Upper lobe of left lung (tissue), 6 donors: ENCODE measurements at places on chromosomes 7 and 10.

DNA sequence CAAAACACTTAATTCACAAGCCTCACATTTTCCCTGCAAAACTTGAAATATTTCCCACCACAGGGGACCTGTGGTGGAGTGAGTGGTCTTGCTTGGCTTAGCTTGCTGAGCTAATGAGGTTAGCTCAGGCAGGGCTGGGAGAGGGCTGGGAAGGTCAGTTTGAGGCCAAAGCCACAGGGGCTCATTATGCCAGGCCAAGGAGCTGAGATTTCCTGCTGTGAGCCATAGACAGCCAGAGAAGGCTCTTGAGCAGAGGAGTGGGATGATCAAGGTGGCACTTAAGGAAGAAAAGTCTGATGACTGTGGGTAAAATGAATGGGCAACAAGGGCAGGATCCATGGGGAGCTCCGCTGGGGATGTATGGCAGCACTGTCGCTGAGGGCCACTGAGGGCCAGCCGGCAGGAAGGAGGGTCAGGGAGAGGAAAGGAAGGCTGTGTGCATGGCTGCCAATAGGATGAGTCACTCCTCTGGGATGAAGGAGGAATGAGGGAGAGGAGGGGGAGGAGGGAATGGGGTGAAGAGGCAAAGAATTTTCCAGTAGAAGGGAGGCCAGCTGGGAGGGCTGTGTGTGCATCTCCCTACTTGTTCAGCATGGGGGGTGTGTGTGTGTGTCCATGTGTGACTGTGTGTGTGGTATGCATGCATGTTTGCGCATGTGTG, 18.7 kb upstream of the ZNF488 start:
- no peaks in the 10 kb centered on the region for H3K27me3 ChIP-seq
- peaks cover 4% of the 10 kb centered on the region for H3K4me1 ChIP-seq
- no peak overlapping the region for H3K27ac ChIP-seq
- DNase-seq, result no peak

DNA sequence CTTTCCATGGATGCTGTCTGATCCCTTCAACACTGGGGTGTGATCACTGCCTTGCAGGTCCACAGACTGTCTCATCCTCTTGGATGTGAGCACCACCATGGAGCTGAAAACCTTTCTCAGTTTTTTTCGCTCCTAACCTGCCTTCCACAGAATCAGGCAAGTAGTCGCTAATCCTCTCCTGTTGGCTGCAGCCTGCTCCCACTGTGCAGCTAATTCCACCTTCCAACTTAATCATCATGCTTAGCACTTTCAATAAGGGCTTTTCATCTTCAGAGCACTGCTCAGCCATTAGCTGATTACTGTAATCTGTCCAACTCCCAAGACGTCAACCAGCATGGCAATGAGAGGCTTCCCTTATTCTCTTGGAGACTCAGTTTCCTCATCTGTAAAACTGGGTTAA, 15.1 kb upstream of the CDH23 start:
- H3K4me1 ChIP-seq, result peaks cover 9% of the 10 kb centered on the region
- no peaks in the 10 kb centered on the region for H3K36me3 ChIP-seq
- DNase-seq, result no peak
- no peak overlapping the region for H3K27ac ChIP-seq

DNA sequence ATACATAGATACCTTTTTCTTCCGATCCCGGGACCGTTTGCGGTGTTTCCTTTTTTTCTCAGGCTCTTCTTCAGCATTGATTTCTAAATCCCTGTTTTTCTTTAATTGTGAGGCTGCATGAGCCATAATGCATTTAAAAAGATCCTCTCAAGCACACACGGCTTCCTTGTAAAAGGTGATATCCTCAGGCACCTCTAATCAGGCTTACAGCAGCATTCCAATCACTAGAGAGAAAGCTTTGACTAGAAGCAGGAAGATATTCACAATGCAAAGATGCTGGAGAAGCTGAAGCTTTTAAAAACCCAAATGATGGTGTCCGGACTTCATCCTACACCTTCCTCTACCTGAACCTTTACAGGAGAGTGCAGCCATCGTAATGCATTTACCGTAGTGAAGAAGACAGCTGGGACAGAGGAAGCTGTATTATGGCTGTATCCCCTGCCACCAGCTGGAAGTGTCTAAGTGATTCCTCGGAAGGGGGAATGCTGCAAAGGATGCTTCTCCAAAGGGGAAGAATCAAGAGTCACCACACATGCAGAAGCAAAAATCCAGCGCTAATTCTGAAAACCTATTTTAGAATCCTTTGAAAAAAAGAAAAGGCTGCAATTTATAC, at the start of gene ANK3:
Gene ANK3, minus strand, starts transcription at position 463 of the 613 bp plus-strand sequence. Its CDS starts 337 bp downstream, at position 126.
- DNase-seq, result no peak
- no peaks in the 10 kb centered on the region for H3K36me3 ChIP-seq
- H3K27me3 ChIP-seq, result no peaks in the 10 kb centered on the region
- H3K4me3 ChIP-seq, result no peak within 1 kb of the TSS
- no peaks in the 10 kb centered on the region for H3K4me1 ChIP-seq
- H3K27ac ChIP-seq, result no peak within 1 kb of the TSS

- H3K4me3 ChIP-seq, result no peak overlapping the region
- no peak for DNase-seq
- no peaks in the 10 kb centered on the region for H3K36me3 ChIP-seq
- no peaks in the 10 kb centered on the region for H3K27me3 ChIP-seq
Observed at GRCh38 chr7:105924945-105925344, 38.1 kb upstream of the CDHR3 start.

DNA sequence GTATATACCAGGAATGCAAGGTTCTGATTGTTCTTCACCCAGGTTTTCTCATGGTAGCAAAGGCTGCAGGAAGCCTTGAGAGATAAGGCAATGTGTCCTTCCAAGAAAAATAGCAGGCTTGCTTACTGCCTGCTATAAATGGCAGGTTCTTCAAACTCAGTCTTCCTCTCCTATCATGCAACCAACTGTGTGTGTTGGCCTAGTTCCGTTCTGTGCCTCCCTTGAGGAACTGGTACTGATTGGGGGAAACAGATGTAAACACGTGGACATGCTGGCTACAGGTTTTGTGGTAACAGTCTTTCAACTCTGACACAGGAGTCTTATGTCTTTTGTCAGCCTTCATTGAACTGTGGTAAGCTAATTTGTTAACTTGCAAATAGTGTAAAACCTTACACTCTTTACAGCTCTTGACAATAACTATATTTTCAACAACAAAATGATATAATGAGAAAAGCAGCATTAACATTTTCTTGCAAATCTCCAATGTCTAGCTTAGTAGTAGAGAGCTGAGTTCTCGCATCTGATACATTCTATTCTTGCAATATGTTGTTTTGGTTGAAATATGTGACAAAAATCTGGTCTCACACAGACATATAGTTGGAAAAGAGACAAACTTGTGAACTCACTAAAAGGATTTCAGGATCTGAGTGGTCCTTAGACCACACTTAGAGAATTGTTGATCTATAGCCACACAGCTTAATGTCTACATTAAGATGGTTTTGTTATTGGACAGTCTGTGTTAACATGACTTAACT, 54.7 kb upstream of the LSM8 start:
- no peaks in the 10 kb centered on the region for H3K4me1 ChIP-seq
- no peaks in the 10 kb centered on the region for H3K36me3 ChIP-seq
- H3K27ac ChIP-seq, result no peak overlapping the region
- H3K4me3 ChIP-seq, result no peak overlapping the region
- no peaks in the 10 kb centered on the region for H3K27me3 ChIP-seq
- no peak for DNase-seq

DNA sequence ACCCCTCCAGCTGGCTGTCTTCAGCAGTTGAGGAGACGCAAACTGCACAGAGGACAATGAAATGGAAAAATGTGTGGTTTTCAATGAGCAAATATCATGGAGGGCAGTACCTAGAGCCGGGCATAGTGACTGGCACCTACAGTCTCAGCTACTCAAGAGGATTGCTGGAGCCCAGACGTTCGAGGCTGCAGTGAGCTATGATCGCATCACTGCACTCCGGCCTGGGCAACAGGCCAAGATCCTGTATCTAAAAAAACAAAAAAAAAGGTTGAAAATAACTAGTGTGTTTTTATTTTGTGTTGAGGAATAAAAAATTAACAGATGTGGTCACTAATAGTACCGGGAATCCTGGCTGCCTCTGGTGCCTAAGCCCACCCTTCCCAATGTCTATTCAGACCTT, 345.5 kb downstream of the GALNT17 start:
- H3K4me1 ChIP-seq, result no peaks in the 10 kb centered on the region
- DNase-seq, result no peak
- H3K27me3 ChIP-seq, result no peaks in the 10 kb centered on the region

GRCh38 chr7:107891636-107892366, 818 bp downstream of the DLD start:
- no peak for DNase-seq
- H3K4me1 ChIP-seq, result peaks cover 25% of the 10 kb centered on the region
- peak overlapping the region; percentile 98 for H3K27ac ChIP-seq
- no peaks in the 10 kb centered on the region for H3K36me3 ChIP-seq

DNA sequence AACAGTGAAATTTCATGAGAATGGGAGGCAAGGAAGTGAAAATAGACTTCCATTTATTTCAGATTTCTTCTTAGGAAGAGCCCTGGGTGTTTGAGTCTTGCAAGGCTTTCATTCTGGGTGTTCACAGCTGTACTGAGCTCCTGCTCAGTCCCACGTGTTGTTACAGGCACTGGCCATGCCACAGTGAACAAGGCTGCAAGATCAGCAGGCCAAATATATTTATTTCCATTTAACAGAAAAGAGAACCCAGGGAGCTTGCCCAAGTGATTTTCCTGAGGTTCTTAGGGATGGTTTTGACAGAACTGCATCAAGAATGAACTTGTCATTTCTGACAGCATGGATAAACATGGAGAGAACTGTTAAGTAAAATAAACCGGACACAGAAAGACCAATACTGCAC, 54.5 kb upstream of the CD36 start:
- no peaks in the 10 kb centered on the region for H3K36me3 ChIP-seq
- H3K4me1 ChIP-seq, result no peaks in the 10 kb centered on the region
- no peak overlapping the region for H3K27ac ChIP-seq
- no peaks in the 10 kb centered on the region for H3K27me3 ChIP-seq
- DNase-seq, result no peak

GRCh38 chr7:32941681-32942414, 15.4 kb upstream of the FKBP9 start:
- peak overlapping the region; percentile 89 for H3K4me3 ChIP-seq
- no peak for DNase-seq
- H3K27me3 ChIP-seq, result no peaks in the 10 kb centered on the region
- no peaks in the 10 kb centered on the region for H3K36me3 ChIP-seq
- H3K27ac ChIP-seq, result peak overlapping the region; percentile 96
- H3K4me1 ChIP-seq, result peaks cover 25% of the 10 kb centered on the region

GRCh38 chr7:36661135-36661840, 63.0 kb downstream of the AOAH start:
- peaks cover 5% of the 10 kb centered on the region for H3K4me1 ChIP-seq
- DNase-seq, result no peak
- H3K27me3 ChIP-seq, result no peaks in the 10 kb centered on the region
- no peak overlapping the region for H3K27ac ChIP-seq
- H3K4me3 ChIP-seq, result no peak overlapping the region

- H3K36me3 ChIP-seq, result peaks cover 73% of the 10 kb centered on the region
- H3K4me1 ChIP-seq, result no peaks in the 10 kb centered on the region
- no peak overlapping the region for H3K27ac ChIP-seq
- no peak overlapping the region for H3K4me3 ChIP-seq
- peak; percentile 50 for DNase-seq
Observed at GRCh38 chr7:48106906-48107659, 18.0 kb downstream of the UPP1 start.

GRCh38 chr10:8404721-8405120, 350.2 kb downstream of the GATA3 start:
- DNase-seq, result no peak
- H3K4me3 ChIP-seq, result no peak overlapping the region
- no peaks in the 10 kb centered on the region for H3K4me1 ChIP-seq
- no peaks in the 10 kb centered on the region for H3K27me3 ChIP-seq
- no peaks in the 10 kb centered on the region for H3K36me3 ChIP-seq

GRCh38 chr7:132930881-132931280, 151.0 kb downstream of the CHCHD3 start:
- H3K4me3 ChIP-seq, result no peak overlapping the region
- H3K27me3 ChIP-seq, result no peaks in the 10 kb centered on the region
- no peak overlapping the region for H3K27ac ChIP-seq
- H3K4me1 ChIP-seq, result no peaks in the 10 kb centered on the region

GRCh38 chr10:110762109-110762848, 109.4 kb upstream of the PDCD4 start:
- H3K27ac ChIP-seq, result no peak overlapping the region
- no peaks in the 10 kb centered on the region for H3K27me3 ChIP-seq
- H3K36me3 ChIP-seq, result no peaks in the 10 kb centered on the region
- H3K4me3 ChIP-seq, result no peak overlapping the region
- no peak for DNase-seq
